AG08396 (cell line): ENCODE measurements at places on chromosomes 2 and 18.
A peak's percentile ranks its signal among the peaks of the same experiment; 100 is the strongest.

DNA sequence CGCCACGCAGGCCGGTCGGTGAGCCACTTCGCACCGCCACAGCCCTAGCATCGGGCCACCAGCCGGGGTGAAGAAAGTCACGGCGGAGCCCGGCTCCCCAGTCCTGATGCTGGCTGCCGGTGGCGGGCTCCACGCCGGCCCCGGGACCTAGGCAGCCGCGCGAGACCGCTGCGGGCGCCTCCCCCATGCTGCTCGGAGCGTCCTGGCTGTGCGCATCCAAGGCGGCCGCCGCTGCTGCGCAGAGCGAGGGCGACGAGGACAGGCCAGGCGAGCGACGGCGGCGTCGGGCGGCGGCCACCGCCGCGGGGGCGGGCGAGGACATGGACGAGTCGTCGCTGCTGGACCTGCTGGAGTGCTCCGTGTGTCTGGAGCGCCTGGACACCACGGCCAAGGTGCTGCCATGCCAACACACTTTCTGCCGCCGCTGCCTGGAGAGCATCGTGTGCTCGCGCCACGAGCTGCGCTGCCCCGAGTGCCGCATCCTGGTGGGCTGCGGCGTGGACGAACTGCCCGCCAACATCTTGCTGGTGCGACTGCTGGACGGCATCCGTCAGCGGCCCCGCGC, 433 bp downstream of the SH3RF3 start:
- peak; percentile 72 for DNase-seq

- DNase-seq, result no peak
These were observed 211.4 kb downstream of the ZBTB7C start for GRCh38 chr18:48197819-48198218.

DNA sequence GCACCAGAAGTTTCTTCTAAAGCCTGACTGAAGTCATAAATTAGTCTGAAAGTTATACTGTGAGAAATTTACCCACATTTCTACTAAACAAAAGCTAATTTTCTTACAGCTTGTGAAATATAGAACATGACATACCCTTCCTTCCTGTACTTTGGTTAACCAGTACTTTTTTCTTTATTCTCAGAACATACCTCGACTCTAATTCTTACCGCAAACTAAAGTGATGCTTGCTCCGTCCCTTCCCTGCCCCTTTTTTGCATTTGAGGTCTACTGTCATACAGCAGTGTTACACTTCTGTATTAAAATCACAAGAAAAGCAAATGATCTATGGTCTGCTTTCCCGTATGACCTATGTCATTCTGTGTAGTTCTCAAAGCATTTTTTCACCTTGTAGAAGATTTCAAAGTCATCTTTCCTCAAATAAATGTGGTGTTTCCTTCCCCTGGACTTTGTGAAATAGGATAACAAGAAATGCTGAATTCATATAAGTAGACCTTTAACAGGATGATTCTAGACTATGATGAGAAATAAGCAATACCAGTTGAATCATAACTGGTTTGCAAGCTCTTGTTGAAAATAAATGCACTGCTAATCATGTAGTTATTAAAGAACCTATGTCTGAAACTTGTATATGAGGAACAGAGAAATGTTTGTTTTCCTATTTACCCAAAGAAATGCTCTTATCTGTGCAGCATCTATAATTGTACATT, 30.4 kb downstream of the CYTIP start:
- no peak for DNase-seq

- DNase-seq, result peak; percentile 54
These were observed 82.1 kb downstream of the TNP1 start for GRCh38 chr2:216777637-216778273.

DNA sequence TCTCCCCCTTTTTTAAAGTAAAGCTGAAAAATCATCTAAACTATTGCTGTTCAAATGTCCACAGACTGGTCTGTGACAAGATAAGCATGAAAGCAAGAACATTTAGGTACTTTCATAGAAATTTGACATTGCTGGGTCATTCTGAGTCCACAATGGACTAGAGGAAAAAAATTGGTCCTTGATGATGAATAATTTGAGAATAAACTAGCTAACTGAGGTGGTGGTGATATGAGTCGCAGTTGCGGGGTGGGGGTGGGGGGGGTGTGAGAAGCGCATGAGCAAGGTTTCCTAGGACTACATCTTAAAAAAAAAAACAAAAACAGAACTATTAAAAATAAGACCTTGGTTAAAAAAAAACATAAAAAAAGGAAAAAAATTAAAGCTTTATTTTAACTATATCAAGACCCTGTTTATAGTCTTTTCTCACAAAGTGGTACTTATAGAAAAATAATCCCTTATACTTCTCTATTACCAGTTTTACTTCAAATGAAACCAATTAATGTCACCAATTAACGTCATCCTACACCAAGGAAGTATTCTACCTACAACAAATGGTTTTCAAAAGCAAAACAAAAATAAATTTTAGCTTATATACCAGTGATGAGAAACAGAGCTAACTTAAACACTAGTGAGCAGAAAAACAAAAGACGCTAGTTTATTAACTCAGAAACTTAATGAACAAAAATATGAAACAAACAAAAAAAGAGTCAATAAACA, 88.1 kb downstream of the ASXL2 start:
- DNase-seq, result no peak

GRCh38 chr18:57629422-57629821, 7.8 kb upstream of the NARS1 start:
- DNase-seq, result no peak

DNA sequence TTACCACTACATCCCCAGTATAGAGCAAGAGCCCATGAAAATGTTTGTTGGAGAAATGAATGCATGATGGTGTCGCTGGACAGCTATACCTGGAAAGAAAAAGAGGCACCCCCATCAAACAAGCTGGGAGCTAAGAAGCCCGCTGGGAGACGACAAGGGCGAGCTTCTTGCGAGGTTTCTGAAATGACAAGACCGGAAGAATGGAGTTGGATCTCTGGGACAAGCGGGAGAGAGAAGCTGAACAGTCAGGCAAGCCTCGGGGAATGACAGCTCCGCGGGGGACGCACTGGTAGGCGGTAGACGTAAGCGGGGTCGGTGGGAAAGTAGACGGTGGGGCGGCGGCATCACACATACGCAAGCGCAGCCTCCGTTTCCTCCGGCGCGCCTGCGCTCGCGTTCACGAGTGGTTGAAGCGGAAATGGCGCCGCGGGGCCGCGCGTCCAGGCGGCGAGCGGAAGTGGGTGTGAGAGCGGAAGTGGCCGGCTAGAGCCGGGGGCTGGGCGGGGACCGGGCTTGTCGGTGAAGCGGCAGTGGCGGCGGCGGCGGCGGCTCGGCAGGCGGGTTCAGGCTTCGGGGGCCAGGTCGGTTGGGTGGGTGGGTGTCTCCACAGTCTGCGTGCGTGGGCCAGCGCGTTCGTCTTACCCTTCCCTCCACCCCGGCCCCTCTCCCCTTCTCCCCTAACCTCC, at the start of gene ARPC2:
TSS of gene ARPC2 (plus strand) at position 516 of the 686 bp plus-strand sequence. CDS start 282 bp downstream, outside the sequence.
- DNase-seq, result peak; percentile 96

GRCh38 chr2:172791953-172792352, 56.3 kb downstream of the RAPGEF4 start:
- DNase-seq, result no peak

DNA sequence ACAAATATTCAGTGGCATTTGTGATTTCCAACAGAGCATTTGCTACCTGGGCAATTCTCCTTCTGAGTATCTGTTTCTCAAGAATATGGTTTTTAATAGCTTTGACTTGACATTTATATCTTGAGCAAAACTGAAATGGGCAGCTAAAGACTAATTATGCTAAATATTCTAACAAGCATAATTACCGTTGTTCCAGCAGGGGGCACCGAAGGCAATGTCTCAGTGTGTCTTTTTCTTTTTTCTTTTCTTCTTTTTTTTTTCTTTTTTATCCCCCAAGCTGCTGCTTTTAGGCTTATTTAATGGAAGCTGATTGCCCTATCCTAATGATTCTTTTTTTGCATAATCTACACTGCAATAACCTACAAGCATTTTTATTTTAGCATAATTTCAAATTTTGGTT, 138.9 kb upstream of the NABP1 start:
- peak; percentile 44 for DNase-seq

GRCh38 chr18:9824952-9825371, 60.8 kb upstream of the TXNDC2 start:
- DNase-seq, result no peak

GRCh38 chr2:242056785-242057184, 187.3 kb downstream of the RTP5 start:
- no peak for DNase-seq

DNA sequence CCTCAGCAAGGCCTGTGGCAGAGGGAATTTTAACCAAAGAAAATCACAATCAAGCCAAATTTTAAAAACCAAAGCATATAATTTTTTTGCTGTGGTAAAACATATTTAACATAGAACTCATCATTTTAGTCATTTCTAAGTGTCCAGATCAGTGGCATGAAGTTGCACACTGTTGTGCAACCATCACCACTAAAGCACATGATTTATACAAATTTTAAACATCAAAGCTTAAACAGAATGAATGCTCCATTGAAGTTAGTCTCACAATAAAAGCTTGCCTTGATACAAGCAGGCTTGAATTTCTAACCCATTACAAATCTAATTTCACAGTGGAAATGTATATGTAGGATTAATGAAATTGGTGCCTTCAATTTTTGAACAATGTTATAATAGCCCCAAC, 31.2 kb downstream of the FTCDNL1 start:
- no peak for DNase-seq

GRCh38 chr2:204691911-204692510, 146.7 kb downstream of the PARD3B start:
- peak; percentile 64 for DNase-seq

DNA sequence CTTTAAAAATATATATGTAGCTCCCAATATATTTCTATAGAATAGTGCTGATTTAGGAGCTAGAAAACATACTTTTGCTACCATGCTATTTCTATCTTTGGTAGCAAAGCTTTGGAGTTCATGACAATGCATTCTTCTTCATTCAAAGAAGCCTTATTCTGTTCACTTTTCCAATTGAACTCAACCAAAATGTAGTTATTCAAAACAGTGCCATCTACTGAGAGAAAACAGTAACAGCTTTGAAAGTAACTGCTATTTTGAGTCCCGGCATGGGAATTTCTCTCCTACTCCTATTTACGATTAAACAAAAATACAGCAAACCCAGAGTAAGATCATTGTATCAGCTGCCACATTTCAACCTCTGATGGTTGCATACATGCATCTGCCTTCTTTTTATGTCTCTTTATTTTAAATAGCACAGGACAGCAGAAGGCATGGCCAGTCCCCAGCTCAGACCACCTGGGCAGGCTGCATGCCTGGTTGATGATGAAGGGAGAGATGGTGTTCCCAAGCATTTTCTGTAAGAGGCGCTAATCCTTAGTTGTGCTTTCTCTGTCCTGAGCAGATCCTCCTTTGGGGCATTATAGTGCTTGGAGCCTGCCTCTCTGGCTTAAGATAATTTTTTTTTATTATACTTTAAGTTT, 69.7 kb upstream of the SULT1C3 start:
- DNase-seq, result peak; percentile 9

DNA sequence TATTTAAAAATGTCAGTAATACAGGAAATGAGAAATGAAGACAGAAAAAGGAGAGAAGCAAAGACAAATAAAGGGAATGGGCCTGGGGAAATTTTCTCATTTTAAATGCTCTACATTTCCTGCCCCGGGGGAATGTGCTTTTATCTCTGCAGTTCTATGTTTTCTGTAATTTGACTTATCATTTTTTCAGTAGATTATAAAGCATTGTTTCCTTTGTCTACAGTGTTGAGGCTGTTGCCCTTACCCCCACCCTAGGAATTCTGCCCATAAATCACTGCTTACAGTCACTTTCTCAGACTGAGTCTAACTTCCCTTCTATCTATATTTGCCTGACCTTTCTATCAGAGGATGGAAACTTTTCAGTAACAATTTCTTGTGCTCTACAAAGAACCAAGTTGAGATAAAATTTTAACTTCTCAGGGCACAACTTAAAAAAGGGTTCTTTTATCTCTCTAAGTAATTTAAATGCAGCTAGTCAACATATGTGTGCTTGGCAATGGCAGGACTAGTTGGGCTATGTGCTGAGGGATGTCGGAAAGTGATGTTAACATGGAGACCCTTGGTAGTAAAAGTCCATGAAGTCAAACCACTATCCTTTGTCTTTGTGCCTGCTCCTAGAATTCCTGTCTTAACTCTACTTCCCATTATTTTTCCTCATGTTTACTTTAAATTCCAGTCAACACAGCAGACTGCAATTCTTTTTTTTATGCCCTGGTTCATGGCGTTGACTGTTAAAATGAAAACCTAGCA, 146.5 kb upstream of the MMADHC start:
- DNase-seq, result no peak

DNA sequence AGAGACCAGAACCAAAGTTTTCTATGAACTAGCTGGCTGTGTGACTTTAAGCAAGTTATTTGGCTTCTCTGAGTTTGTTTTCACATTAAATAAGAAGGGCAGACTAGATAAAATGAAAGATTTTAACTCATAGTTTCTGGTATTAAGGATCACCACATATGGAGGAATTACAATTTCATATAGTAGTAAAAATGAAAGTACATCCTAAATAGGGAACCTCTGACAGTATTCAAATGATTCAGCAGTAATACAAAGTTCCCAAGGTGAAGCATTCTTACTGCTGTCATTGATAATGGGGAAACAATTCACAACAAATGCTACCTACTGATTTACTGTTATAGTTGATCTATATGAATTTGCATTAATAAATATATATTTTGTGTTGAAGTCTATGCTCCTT, 170.3 kb upstream of the VRK2 start:
- no peak for DNase-seq

DNA sequence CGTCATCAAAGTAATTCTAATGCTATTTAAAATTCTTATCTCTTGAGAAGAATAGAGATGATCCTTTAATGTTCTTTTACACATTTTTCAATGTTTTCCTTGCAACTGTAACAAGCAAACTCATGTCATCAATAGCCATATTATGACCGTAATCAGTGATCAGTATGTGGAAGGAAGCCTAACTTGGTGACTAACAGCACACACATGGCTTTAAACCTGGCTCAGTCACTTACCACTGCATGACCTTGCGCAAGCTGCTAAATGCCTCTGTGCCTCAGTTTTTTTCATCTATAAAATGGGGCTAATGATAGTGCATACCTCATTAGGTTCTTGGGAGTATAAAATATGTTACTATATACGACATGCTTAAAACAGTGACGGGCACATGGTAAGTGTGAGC, 149.7 kb downstream of the BCL2 start:
- DNase-seq, result no peak

DNA sequence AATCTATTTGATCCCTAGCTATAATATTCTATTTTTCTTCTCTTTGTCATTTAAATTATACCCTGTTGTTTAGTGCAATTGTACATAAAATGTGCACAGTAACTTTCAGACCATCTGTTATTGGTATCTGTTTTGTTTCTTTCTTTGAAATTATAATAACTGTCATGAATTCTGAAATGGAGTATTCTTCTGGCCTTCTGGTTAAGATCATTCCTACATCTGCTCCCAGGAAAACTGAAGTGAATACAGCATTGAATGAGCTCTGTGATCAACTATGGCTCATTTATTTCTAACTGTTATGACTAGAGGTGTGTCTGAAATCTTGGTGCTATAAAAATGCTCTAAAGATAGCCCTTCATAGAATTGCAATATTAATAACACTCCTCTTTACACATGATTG, 788.4 kb upstream of the TMEFF2 start:
- no peak for DNase-seq

DNA sequence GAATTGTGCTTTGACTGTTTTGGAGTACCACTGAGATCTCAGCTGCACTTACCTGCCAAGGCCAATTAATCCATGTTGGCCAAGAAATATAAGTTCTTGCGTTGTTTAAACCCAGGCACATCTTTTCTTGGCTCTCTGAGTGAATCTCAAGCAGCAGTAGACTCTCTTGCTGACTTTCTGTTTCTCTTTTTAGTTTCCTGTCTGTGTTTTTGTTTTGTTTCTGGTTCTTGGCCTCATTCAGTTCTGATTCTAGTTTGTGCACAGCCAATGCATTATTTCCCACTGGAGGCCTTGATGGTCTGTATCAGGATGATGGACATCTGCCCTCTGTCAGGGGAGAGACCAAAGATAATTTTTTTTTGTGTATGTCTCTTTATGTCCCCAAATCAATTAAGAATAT, 379.4 kb downstream of the CDH2 start:
- DNase-seq, result no peak
